CD4-positive, alpha-beta T cell treated with Interferon alpha-2 for 1 hour (primary cell): ENCODE measurements at places on chromosomes 3 and 15.

DNA sequence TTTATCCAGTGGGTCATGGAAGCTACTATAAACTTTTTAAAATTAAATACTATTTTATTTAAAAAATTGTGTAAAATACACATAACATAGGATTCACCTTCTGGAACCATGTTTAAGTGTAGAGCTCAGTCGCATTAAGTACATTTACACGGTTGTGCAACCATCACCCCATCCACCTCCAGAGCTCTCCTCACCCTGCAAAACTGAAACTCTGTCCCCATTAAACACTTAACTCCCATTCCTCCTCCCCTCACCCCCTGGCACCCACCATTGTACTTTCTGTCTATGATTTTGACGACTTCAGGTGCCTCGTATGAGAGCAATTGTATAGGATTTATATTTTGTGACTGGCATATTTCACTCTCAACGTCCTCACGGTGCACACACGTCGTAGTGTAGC lies 70.7 kb downstream of the APBA2 start:
- no peak for DNase-seq

GRCh38 chr3:56324473-56324872 lies 143.8 kb downstream of the ERC2 start:
- DNase-seq, result no peak

DNA sequence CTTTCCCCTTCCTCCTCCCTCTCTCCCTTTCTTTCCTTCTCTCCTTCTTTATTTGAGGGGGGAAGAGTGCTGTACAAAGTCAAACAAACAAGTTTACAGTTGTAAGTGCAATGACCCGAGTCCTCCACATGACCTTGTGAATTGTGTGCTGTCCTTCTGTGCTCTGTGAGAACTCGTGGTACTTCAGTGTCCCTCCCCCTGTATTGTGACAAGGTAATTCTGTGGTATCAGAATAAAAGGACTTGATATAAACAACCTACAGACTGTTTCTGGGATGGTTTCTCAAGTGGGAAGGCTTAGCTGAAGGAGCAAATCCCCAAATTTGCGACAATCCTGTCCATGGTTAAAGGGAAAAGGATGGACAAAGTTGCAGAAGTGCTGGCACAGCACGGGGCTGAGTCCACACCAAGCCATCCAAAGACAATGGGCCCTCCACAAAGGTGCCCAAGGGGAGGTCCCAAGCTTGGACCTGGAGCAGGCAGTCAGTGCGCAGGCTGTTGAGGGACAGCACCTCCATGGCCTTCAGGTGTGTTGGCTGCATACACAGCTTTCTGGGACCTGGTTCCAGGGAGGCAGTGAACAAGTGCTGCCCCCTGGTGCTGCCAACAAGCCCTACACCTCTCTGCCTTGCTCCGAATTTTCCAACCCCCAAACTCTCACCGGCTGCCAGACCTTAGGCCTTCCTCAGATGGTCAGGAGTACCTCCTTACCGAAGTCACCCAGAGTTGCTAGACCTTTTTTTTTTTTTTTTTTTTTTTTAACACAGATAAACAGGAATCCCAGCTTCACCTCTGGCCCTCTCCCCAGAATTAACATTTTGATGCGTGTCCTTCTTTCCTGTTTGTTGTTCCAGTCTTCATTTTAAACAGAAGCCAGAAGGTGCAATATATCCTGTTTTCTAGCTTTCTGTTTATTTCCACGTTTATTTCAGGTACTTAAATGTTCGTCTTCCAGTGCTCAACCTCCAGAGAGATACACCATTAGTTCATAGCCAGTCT lies 2.6 kb upstream of the APEH start:
- DNase-seq, result peak; percentile 80

- peak; percentile 78 for DNase-seq
Observed at GRCh38 chr3:46998121-46998851, 18.8 kb downstream of the NBEAL2 start.

DNA sequence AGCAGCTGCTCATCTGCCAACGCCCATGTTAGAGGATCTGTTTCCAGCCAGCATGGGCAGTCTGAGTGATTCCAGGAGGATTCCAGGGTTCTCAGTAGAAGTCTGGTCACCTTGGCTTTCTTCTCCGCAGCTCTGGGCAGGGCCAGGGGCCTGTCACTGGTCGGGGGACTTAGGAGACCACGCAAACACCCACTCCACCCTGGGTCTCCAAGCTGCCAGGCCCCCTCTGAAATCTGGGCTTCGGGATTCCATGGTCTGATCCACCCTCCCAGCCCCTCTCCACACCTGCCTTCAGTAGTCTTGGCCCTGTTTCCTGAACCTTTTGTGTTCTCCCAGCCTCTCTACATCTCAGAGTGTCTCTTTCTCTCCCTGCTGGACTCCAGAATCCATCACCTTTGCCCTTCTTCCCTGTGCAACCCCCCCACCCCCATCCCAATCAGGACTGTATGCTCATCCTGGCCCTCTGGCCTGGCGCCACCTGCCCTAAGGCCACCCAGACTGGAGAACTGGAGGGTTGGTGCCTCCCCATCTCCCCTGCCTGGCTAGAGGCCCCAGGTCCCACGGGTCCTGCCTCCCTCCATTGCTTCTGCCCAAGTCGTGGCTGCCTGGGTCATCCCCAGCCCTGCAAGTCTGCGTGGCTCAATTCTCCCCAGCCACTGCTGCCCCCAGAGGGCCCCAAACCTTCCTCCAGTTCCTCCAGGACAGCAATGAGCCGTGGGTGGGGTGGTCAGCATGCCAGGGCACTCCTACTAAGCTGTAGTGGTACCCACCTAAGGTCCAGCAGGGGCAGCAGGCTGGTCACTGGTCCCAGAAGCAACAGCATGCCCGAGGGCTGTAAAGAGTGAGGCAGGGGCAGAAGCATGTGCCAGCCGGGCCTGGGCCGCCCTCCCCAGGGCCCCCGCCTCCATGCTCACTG lies 102.8 kb downstream of the TBC1D2B start:
- DNase-seq, result no peak

- no peak for DNase-seq
Observed at GRCh38 chr3:27387625-27388024, 18.4 kb upstream of the NEK10 start.

DNA sequence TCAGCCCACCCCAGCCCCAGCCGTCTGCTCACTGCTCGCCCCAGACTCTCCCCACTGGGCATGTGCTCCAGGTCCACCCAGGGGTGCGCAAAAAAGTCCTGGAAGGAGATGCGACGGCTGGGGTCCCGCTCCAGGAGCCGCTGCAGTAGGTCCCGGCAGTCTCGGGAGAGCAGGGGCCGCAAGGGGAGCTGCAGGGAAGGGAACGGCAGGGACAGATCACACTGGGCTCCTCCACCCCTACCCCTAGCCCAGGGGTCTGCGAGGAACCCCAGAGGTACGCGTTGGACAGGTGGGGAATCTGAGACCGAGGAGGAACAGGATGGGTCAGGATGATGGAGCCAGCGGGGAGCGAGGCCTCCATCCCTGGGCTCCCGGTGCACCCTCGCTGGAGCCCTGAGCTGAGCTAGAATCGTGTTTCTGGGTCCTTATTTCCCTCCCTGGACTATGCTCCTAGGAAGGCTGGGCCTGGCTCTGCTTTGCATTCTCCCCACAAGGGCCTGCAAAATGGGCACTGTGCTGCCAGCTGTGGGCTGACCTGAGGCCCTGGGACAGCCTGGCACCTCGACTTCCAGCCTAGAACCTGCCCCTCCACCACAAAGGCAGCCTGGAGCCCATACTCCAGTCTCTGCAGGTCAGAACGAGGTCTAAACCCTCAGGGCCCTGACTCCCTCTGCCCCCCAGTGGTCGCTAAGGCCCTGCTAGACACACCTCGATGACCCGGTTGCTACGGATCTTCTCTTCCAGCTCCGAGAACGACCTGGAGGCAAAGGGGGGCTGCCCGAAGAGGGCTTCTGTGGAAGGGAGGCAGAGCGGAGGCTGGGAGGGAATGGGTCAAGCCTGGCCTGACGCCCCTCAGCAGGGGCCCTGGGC lies 3.2 kb downstream of the ULK3 start:
- DNase-seq, result no peak

DNA sequence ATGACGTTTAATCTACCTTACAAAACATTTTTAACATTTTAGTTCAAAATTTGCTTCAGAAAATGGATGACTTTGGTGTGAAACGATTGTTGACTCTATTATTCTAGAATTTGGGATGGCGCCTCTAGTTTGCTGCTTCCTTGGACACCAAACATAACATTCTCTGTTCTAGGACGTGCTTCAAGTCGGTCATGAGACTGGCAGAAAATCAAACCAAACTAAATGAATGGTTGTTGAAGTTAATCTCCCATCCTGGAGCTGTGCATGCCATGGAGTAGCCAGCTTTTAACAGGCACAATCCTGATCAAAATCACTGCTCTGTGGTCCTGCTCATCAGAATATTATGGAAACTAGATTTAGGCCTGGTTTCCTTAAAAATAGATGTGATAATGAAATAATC lies 9.6 kb upstream of the LRRFIP2 start:
- no peak for DNase-seq

DNA sequence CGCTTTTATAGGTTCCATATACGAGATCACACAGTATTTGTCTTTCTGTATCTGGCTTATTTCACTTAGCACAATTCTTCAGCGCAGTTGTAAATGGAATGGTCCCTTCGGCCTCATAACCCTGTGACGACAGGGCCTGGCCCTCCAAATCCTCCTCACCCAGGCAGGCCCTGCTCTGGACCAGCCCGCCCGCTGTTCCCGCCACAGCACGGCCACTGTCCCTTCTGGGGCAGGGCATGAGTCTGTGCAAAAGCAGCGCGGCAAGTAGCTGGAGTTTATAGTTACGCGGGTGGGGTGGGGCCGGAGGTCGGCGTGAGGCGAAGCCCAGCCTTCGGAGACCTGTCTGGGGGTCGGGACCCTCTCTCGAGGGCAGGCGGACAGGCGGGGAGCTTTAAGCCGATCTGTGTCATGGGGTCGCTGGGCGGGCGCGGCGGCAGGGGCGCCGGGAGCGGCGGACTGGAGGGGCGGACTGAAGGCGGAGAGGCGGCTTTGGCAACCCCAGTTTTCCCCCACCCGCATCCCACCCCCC lies 543 bp downstream of the ARPIN start:
- no peak for DNase-seq
